ENCODE measurements at places on chromosomes 3 and 15.

DNA sequence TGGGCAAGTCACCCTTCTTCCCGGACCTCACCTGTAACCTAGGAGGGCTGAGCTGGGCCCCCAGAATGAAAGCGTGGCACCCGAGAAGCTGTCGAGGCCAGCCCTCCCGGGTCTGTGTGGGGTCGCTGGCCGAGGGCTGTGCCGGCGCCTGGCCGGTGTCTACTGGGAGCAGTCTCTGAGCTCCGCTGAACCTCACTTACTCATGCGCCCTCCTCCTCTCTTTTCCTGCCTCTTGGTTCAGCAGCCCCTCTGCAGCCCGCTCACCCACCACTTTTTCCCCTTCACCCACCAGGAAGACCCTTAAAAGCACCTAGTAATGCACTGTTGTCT lies 419 bp downstream of the HYKK start:
- no peaks in the 10 kb centered on the region for H3K36me3 ChIP-seq
- H3K27ac ChIP-seq, result no peak overlapping the region
- no peak for DNase-seq
- H3K27me3 ChIP-seq, result no peaks in the 10 kb centered on the region
- H3K4me3 ChIP-seq, result peak overlapping the region; percentile 70

DNA sequence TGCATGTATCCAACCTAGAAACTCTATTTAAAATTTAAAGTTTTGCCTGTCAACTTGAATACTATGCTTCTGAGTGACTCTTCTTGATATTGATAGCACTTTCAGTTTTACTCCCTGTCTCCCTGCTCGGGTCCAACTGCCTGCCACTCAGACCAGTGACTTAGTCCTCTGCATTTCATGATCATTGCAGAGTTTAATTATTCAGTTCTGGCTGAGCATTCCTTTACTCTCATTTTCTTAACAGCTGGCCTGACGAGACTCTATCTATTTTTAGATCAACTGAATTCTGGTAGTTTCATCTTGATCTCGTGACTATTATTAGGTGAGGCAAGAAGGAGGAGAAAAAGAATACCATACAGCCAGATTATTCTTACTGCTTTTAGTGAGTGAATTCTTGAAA lies 617.4 kb downstream of the SI start:
- DNase-seq, result no peak
- H3K27ac ChIP-seq, result peak overlapping the region; percentile 62
- H3K4me3 ChIP-seq, result no peak overlapping the region

DNA sequence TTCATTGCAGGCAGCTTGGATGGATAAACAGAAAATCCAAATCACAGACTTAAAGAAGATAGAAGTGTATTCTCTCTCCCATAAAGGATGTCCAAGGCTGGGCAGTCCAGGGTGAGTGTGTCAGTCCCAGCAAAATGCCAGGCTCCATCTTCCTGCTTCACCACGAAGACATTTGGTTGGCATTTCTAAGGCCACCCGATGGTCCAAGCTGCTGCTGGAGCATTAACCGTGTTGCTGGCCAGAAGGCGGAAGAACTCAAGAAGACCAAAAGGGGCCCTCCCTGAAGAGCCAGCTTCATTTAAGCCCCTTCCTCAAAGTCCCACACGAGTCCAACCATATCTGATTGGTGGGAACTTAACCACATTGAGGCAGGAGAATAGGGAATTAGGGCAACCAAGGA lies 3.0 kb upstream of the CYP11A1 start:
- peaks cover 23% of the 10 kb centered on the region for H3K4me1 ChIP-seq
- H3K27me3 ChIP-seq, result peaks cover 27% of the 10 kb centered on the region
- no peak for DNase-seq

- no peak overlapping the region for H3K4me3 ChIP-seq
- no peaks in the 10 kb centered on the region for H3K27me3 ChIP-seq
- no peaks in the 10 kb centered on the region for H3K4me1 ChIP-seq
These were observed 264.7 kb downstream of the ZBBX start for GRCh38 chr3:167115331-167115934.

DNA sequence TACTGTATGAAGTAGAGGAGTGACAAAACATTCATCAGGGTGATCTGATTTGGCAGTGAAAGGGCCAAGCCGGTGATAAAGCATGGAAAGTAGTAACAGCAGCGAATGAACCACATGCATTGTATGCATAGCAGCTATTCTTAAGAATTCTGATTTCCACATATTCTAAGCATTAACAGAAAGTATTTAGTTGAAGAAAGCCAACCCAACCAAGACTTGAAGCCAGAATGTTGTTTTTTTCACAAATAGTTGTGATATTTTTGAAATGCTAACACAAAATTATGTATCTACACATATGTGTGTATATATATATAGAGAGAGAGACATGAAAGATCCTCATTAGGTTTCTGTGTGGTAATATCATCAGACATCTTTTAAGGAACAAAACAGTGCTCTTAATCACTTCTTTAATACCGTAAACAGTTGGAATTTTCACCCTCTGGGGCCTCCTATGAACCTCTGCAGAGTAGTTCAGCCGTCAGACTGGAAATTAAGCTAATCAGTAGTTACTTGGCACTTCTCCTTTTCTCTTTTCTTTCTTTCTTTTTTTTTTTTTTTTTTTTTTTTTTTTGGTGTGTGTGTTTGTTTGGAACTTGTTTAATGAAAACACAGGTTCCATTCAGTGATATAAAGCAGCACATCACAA lies 139.6 kb downstream of the CMSS1 start:
- H3K27me3 ChIP-seq, result no peaks in the 10 kb centered on the region
- no peaks in the 10 kb centered on the region for H3K36me3 ChIP-seq
- H3K4me1 ChIP-seq, result peaks cover 42% of the 10 kb centered on the region

DNA sequence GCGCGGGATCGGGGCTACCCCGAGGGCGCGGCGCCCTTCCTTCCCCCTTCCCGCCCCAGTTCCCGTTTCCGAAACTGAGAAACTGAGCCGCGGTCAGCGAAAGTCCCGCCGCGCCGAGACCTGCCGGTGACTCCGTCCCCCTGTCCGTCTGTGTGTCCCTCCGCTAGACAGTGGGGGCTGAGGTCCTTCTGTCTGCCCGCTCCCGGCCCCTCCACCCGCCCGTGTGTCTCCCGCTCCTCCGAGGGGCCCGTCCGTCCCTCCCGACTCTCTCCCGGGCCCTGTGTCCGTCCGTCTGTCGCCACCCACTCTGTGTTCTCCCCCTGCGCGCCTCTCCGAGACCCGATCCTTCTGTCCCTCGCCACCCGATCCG lies 426 bp downstream of the PRKCD start:
- no peaks in the 10 kb centered on the region for H3K27me3 ChIP-seq
- peak overlapping the region; percentile 98 for H3K4me3 ChIP-seq
- H3K27ac ChIP-seq, result 0 out of 2 replicates have a peak overlapping the region, but pooled peaks have one; percentile 22
- peaks cover 8% of the 10 kb centered on the region for H3K36me3 ChIP-seq
- DNase-seq, result no peak
- peaks cover 13% of the 10 kb centered on the region for H3K4me1 ChIP-seq

DNA sequence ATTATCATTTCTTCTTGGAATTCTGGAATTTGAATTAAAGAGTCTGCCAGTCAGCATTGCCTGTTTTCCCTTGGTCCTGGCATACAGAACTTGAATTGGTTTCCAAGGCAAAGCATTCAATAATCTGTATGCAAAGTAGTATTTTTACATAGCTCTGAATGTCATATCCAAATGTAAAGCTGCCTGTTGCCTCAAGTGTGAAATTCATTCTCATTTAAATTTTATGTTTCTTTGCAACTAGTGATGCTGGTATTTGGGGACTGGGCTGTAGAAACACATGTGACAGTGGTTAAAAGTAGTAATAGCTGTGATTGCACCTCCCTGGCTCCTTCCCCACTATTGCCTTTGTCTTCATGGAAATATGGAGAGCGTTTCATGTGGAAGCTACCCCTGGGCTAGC lies 743.9 kb upstream of the GOLIM4 start:
- H3K27ac ChIP-seq, result no peak overlapping the region
- DNase-seq, result no peak
- 0 out of 2 replicates have a peak, but pooled peaks cover 6% of the 10 kb centered on the region for H3K27me3 ChIP-seq

GRCh38 chr15:32979710-32980109 lies 214.8 kb downstream of the FMN1 start:
- no peaks in the 10 kb centered on the region for H3K27me3 ChIP-seq
- H3K4me1 ChIP-seq, result peaks cover 27% of the 10 kb centered on the region
- DNase-seq, result peak; percentile 75
- no peaks in the 10 kb centered on the region for H3K36me3 ChIP-seq
- no peak overlapping the region for H3K4me3 ChIP-seq
- peak overlapping the region; percentile 34 for H3K27ac ChIP-seq

DNA sequence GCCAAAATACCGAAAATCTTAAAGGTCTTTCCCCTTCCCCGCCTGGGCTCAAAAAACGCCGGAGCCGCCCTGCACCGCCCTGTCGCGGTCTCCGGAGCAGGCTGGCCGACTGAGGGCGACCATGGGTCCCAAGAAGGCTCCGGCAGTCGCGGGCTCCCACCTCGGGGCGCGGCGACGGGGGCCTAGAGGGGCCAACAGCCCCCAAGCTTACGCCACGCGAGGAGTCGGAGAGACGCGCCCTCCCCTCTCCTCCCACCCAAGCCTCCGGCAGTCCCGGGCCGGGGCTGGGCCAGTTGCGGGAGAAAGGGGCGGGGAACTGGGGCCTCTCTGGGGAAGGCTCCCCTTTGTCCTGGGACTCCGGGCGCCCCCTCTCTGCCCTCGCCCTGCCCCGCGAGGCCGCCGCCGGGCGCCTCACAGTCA lies 69.2 kb downstream of the GOLGA8B start:
- peaks cover 4% of the 10 kb centered on the region for H3K4me1 ChIP-seq
- H3K27me3 ChIP-seq, result no peaks in the 10 kb centered on the region
- peak overlapping the region; percentile 17 for H3K27ac ChIP-seq
- H3K4me3 ChIP-seq, result peak overlapping the region; percentile 52

DNA sequence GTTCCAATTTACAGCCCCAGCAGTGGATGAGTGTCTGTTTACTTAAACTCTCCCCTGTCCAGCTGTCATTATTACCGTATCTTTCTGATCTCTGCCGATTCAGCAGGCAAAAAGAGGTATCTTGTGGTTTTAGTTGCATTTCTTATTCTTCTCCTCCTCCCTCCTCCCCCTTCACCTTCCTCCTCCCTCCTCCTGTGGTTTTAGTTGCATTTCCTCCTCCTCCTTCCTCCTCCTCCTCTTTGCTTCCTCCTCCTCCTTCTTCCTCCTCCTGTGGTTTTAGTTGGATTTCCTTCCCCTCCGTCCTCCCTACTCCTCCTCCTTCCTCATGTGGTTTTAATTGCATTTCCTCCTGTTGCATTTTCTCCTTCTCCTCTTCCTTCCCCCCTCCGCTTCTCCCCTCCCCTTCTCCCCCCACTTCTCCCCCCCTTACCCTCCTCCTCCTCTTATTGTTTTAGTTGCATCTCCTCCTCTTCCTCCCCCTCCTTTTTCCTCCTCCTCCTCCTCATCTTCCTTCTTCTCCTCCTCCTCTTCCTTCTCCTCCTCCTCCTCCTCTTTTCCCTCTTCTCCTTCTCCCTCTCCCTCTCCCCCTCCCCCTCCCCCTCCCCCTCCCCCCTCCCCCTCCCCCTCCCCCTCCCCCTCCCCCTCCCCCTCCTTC lies 25.3 kb upstream of the VPS33B start:
- DNase-seq, result no peak
- no peak overlapping the region for H3K27ac ChIP-seq
- no peak overlapping the region for H3K4me3 ChIP-seq
- no peaks in the 10 kb centered on the region for H3K4me1 ChIP-seq
- no peaks in the 10 kb centered on the region for H3K36me3 ChIP-seq

GRCh38 chr3:42719002-42719401 lies 16.4 kb upstream of the HHATL start:
- no peaks in the 10 kb centered on the region for H3K36me3 ChIP-seq
- no peaks in the 10 kb centered on the region for H3K4me1 ChIP-seq
- no peak for DNase-seq

GRCh38 chr15:36373550-36373949 lies 205.9 kb upstream of the CDIN1 start:
- no peak for DNase-seq
- no peak overlapping the region for H3K4me3 ChIP-seq
- H3K36me3 ChIP-seq, result no peaks in the 10 kb centered on the region
- H3K4me1 ChIP-seq, result peaks cover 31% of the 10 kb centered on the region
- H3K27ac ChIP-seq, result no peak overlapping the region
- H3K27me3 ChIP-seq, result no peaks in the 10 kb centered on the region

- H3K36me3 ChIP-seq, result no peaks in the 10 kb centered on the region
- H3K4me3 ChIP-seq, result no peak overlapping the region
- no peak for DNase-seq
- no peak overlapping the region for H3K27ac ChIP-seq
- no peaks in the 10 kb centered on the region for H3K27me3 ChIP-seq
These were observed 25.6 kb downstream of the HACD2 start for GRCh38 chr3:123559040-123559861.

DNA sequence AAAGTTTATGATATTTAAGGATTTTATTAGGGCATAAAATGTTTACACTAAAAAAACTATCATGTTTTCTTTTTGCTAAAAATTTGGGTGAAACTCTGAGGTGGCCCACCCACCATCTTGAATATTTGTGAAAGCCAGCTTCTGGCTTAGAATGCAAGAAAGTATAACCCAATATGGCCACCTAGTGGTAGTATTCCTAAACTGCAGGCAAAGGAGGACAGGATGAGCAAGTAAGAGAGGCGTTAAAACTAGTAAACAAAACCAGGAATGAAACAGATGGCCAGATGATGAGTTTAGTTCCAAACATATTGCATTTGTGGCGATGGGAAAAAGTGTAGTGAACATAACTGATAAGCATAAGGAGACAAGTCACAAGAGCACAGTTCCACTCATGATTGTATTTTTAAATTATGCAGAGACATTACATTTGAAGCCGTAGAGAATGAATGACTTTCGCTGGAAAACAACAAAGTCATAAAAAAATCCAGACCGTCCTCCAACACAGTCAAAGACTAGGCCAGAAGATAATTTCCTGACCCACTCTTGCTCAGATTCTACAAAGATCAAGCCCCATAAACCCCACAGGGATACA lies 103.3 kb upstream of the PRTG start:
- peaks cover 87% of the 10 kb centered on the region for H3K36me3 ChIP-seq
- DNase-seq, result peak; percentile 74
- H3K27me3 ChIP-seq, result no peaks in the 10 kb centered on the region
- no peak overlapping the region for H3K27ac ChIP-seq
- H3K4me1 ChIP-seq, result peaks cover 3% of the 10 kb centered on the region
- H3K4me3 ChIP-seq, result no peak overlapping the region

- H3K27ac ChIP-seq, result no peak overlapping the region
- no peaks in the 10 kb centered on the region for H3K36me3 ChIP-seq
- H3K4me1 ChIP-seq, result peaks cover 4% of the 10 kb centered on the region
These were observed 143.0 kb upstream of the CTDSPL start for GRCh38 chr3:37718632-37719031.

GRCh38 chr15:75350601-75351361 lies 3.9 kb downstream of the NEIL1 start:
- peaks cover 17% of the 10 kb centered on the region for H3K4me1 ChIP-seq
- H3K36me3 ChIP-seq, result peaks cover 8% of the 10 kb centered on the region
- peaks cover 28% of the 10 kb centered on the region for H3K27me3 ChIP-seq
- no peak overlapping the region for H3K4me3 ChIP-seq
- H3K27ac ChIP-seq, result no peak overlapping the region

Measured in SJSA1 (cell line).